T-cell (primary cell): ENCODE measurements at places on chromosomes 13 and 19. TPM values are rescaled to one million over a fixed set of nuclear protein-coding genes. Genes with fewer than 3 reads are reported as not detected.

GRCh38 chr13:76813891-76814290 lies 72.3 kb downstream of the KCTD12 start:
- H3K27ac ChIP-seq: no peak overlapping the region
- no peaks in the 10 kb centered on the region for H3K4me1 ChIP-seq
- no peak overlapping the region for H3K4me3 ChIP-seq
- no peak for DNase-seq

GRCh38 chr19:35545855-35546381 lies 492 bp downstream of the TMEM147 start:
- H3K36me3 ChIP-seq: peaks cover 3% of the 10 kb centered on the region
- H3K27ac ChIP-seq: peak overlapping the region; percentile 67
- no peaks in the 10 kb centered on the region for H3K27me3 ChIP-seq
- peak; percentile 65 for DNase-seq
- peak overlapping the region; percentile 75 for H3K4me3 ChIP-seq

DNA sequence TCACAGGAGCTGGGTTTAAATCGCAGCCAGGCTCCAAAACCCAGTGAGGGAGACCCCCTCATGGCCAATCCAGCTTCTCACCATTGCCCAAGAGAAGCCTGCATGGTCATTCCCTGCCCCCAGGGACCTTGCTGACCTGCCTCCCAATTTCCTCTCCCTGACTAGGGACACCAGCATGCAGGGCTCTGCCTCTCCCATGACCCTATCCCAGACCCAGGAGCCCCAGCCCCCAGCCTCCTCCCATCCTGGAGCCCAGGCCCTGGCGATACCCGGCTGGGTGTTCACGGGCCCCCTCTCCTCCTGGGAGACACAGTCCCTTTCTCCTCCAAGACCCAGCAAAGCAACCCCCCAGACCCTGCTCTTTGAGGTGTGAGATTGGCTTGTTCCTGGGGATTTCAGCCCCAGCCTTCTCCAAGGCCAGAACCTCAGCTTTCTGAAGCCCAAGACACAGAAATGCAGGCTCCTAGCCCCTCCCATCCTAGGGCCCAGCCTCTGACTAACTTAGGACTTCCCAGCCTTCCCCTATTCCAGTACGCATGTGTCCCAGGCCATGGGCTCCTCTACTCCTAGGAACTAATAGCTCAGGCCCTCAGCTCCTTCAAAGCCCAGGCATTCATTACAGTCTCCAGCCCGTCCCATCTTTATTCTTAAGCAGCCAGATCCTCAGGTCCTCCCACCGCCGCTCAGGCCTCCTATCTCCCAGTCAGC lies 1.1 kb downstream of the GYS1 start:
- H3K4me1 ChIP-seq: peaks cover 41% of the 10 kb centered on the region
- H3K27me3 ChIP-seq: no peaks in the 10 kb centered on the region
- no peak for DNase-seq
- no peaks in the 10 kb centered on the region for H3K36me3 ChIP-seq
- H3K27ac ChIP-seq: no peak overlapping the region
- H3K4me3 ChIP-seq: peak overlapping the region; percentile 84

DNA sequence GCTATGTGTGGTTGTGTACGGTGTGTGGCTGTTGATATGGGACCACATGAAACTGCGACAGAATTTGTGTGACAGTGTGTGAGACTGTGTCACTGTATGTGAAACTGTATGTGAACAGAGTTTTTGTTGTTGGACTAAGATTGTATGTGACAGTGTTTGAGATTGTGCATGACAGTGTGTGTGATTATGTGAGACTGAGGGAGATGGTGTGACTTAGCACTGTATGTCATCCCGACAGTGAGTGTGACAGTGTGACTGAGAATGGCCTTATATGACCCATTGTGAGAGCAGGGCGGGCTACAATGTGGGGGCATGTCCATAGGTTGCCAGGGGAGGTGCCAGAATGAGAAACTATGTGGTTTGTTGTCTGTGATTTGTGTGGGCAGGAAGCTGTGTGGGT lies 930 bp downstream of the ZNF583 start:
- H3K27me3 ChIP-seq: no peaks in the 10 kb centered on the region
- H3K4me1 ChIP-seq: peaks cover 15% of the 10 kb centered on the region
- H3K27ac ChIP-seq: no peak overlapping the region
- DNase-seq: no peak
- peaks cover 9% of the 10 kb centered on the region for H3K36me3 ChIP-seq

Gene ATP1A3
- total RNA-seq: 6.3 TPM

GRCh38 chr19:13003081-13003480 lies 7.8 kb downstream of the NFIX start:
- no peaks in the 10 kb centered on the region for H3K36me3 ChIP-seq
- H3K4me1 ChIP-seq: no peaks in the 10 kb centered on the region
- H3K4me3 ChIP-seq: no peak overlapping the region

GRCh38 chr13:30045916-30046704 lies 195.7 kb upstream of the UBL3 start:
- no peak for DNase-seq
- no peaks in the 10 kb centered on the region for H3K27me3 ChIP-seq
- H3K4me3 ChIP-seq: no peak overlapping the region

GRCh38 chr19:14804765-14805164 lies 26.4 kb upstream of the ADGRE2 start:
- DNase-seq: no peak
- no peaks in the 10 kb centered on the region for H3K27me3 ChIP-seq
- H3K4me1 ChIP-seq: no peaks in the 10 kb centered on the region
- no peaks in the 10 kb centered on the region for H3K36me3 ChIP-seq

GRCh38 chr19:47711652-47712242 lies 1.5 kb upstream of the EHD2 start:
- no peak for DNase-seq
- no peak overlapping the region for H3K4me3 ChIP-seq
- peaks cover 2% of the 10 kb centered on the region for H3K27me3 ChIP-seq
- H3K4me1 ChIP-seq: peaks cover 13% of the 10 kb centered on the region
- no peaks in the 10 kb centered on the region for H3K36me3 ChIP-seq

GRCh38 chr19:38060331-38060730 lies 153.3 kb downstream of the SIPA1L3 start:
- H3K4me1 ChIP-seq: peaks cover 15% of the 10 kb centered on the region
- H3K4me3 ChIP-seq: no peak overlapping the region
- H3K27me3 ChIP-seq: no peaks in the 10 kb centered on the region
- DNase-seq: no peak
- no peak overlapping the region for H3K27ac ChIP-seq
- no peaks in the 10 kb centered on the region for H3K36me3 ChIP-seq

DNA sequence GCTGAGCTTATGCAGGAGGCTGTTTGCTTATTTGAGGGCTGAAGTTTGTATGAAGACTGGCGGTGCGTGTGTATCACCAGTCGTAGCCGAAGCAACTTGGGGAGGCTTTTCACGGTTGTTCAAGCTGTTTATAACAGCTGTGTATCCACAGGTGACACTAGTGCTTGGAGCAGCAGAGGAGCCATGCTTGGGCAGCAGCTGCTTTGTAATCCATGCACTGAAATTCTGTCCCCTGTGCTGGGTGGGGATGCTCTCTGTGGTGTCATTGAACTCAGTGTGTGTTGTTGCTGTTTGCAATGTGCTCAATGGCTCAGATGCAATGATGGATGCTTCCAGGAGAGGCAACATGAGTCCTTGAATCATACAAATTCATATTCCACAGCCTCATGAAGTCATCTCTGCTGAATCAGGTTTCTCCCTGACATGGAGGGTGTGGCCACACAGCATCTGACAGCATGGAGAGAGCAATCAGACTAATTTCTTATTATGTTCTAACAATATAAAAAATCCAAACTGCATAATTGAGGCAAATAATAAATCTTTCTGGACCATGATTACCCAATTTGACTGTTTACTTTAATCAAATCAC lies 18.8 kb upstream of the GTF3A start:
- H3K4me3 ChIP-seq: no peak overlapping the region
- H3K27ac ChIP-seq: no peak overlapping the region
- no peaks in the 10 kb centered on the region for H3K4me1 ChIP-seq
- peaks cover 16% of the 10 kb centered on the region for H3K27me3 ChIP-seq
- no peak for DNase-seq

DNA sequence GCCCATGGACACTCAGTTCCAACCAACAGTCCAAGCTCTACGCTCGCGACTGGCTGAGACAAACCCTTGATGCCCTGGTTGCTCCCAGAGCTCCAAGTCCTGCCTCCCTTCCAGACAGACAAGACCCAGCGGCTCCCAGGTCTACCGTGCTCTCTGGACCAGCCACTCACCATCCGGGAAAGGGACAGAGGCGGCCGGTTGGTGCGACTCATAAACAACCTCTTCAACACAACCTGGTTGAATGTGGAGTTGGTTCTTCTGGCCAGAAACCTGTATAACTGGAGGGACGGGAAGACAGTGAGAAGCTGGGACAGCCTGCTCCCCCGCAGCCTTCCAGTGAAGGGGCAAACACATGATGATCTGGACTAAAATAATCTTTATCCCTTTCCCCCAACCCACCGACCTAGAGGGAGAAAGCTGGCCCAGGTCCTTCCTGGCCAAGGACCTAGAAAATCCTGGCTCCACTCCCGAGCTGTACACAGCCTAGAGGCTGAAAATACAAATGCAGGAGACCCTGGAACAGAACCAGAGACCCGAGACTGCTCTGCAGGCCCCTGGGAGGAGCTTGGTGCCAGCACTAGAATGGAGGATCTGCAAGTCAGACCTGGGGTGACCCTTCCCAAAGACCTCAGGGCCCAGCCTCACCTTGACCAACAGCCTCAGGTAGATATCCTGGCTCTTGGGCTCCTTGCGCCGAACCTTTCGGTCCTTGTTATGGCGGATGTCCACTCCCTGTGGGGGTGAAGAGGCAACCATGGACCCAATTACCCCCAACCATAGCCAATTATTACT lies 1.6 kb downstream of the RPL18 start:
- DNase-seq: no peak
- peak overlapping the region; percentile 94 for H3K4me3 ChIP-seq
- H3K36me3 ChIP-seq: peaks cover 31% of the 10 kb centered on the region
- no peaks in the 10 kb centered on the region for H3K27me3 ChIP-seq
- peaks cover 47% of the 10 kb centered on the region for H3K4me1 ChIP-seq

Gene ZNF556
- not detected for total RNA-seq

- no peaks in the 10 kb centered on the region for H3K36me3 ChIP-seq
- no peak for DNase-seq
- H3K4me3 ChIP-seq: peak overlapping the region; percentile 83
- H3K4me1 ChIP-seq: no peaks in the 10 kb centered on the region
Observed at GRCh38 chr19:44644402-44645016, 799 bp downstream of the PVR start.

DNA sequence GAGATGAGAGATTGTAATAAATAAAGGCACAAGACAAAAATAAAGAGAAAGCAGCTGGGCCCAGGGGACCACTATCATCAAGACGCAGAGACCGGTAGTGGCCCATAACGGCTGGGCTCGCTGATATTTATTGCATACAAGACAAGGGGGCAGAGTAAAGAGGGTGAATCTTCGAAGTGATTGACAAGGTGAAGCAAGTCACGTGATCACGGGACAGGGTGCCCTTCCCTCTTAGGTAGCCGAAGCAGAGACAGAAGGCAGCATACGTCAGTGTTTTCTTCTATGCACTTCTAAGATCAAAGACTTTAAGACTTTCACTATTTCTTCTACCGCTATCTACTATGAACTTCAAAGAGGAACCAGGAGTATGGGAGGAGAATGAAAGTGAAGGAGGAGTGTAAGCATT lies 4.6 kb upstream of the PRKCG start:
- peak overlapping the region; percentile 27 for H3K27ac ChIP-seq
- DNase-seq: no peak
- peaks cover 51% of the 10 kb centered on the region for H3K4me1 ChIP-seq

Gene NLRP9
- not detected for total RNA-seq

Gene SLITRK6
- total RNA-seq: not detected

DNA sequence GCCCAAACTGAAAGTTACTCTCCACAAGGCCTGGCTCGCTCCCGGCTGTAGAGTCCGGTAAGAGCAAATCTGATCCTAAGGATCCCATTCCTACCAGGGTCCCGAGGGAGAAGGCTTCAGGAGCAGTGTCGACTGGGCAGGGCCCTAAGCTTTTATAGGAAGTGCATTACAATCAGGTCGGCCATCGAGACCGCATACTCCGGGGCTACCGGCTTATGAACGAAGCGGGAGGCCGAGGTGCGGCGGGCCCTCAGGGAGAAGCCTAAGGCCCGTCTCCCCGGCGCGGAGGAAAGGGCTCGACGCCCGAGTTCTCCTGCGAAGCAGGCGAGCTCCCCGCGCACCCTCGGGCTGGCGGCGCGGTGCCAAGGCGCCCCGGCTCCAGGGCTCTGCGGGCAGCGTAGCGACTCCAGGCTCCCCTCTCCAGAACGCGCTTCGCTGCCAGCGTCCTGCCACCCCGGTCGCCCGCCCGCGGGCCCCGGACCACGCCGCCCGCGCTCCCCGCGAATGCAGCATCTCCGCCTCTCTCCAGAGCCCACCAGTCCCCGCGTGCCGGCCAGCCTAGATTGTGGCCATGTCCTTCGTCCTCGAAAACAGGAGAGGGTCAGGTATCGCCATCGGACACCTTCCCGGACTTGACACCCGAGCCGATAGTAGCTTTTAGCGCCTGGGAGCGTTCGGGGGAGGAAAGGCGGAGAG lies 1.4 kb downstream of the EFNB2 start:
- H3K27me3 ChIP-seq: peaks cover 30% of the 10 kb centered on the region
- H3K36me3 ChIP-seq: no peaks in the 10 kb centered on the region
- peak; percentile 44 for DNase-seq

Gene PGLYRP1
- not detected for total RNA-seq

DNA sequence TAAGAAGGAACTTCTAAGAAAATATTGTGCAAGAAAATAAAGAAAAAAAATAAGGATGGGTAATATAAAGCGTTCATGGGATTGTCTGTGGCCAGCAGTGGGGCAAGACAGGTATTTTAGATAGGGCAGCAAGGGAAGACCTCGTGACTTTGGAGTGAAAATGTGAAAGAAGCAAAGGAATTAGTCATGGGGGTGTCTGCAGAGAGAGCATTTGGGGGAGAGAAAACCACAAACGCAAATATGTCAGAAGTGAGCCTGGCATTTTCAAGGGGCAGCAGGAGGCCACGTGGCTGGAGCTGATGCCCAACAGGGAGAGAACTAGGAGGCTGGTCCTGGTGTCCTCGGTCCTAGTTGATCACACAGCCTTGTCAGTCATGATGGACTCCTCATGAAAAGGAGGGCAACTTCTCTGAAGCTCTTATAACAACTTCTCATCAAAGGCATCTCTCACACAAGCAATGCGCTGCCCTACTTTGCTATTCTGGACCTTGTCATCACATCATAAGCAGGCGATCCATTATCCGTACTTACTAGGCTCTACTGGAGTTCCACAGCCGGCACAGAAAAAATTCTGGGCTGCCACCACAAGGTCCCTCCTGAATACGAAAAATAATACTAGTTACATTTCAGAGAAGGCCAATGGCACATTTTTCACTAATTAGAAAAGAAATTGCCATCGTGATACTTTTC lies 31.0 kb downstream of the RUBCNL start:
- no peak for DNase-seq
- no peaks in the 10 kb centered on the region for H3K4me1 ChIP-seq
- no peak overlapping the region for H3K4me3 ChIP-seq
- no peaks in the 10 kb centered on the region for H3K27me3 ChIP-seq
- H3K27ac ChIP-seq: no peak overlapping the region
- no peaks in the 10 kb centered on the region for H3K36me3 ChIP-seq

DNA sequence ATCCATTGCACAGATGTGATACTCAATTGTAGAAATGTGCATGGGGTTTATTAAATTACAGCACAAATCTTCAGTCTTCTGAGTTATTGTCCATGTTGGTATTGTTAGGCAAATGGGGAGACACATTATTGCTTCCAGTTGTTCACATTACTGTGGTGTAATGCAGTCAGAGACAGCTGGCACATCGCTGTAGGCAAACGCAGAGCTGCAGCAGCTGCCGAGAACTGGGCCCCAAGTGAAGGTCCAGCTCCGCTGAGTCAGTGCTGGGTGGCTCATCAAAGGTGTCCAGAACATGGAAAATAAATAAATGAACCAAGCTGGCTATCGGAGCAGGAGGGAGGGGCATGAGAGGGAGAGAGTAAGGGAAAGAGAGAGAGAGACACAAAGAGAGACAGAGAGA lies 299.1 kb upstream of the OBI1 start:
- no peak overlapping the region for H3K27ac ChIP-seq
- no peak overlapping the region for H3K4me3 ChIP-seq
- H3K4me1 ChIP-seq: no peaks in the 10 kb centered on the region
- DNase-seq: no peak
- no peaks in the 10 kb centered on the region for H3K36me3 ChIP-seq
- peaks cover 2% of the 10 kb centered on the region for H3K27me3 ChIP-seq
